ENCODE measurements at places on chromosomes 3 and 15.

GRCh38 chr3:66041116-66041515 is 2.4 kb upstream of the MAGI1 start:
- DNase-seq = no peak

DNA sequence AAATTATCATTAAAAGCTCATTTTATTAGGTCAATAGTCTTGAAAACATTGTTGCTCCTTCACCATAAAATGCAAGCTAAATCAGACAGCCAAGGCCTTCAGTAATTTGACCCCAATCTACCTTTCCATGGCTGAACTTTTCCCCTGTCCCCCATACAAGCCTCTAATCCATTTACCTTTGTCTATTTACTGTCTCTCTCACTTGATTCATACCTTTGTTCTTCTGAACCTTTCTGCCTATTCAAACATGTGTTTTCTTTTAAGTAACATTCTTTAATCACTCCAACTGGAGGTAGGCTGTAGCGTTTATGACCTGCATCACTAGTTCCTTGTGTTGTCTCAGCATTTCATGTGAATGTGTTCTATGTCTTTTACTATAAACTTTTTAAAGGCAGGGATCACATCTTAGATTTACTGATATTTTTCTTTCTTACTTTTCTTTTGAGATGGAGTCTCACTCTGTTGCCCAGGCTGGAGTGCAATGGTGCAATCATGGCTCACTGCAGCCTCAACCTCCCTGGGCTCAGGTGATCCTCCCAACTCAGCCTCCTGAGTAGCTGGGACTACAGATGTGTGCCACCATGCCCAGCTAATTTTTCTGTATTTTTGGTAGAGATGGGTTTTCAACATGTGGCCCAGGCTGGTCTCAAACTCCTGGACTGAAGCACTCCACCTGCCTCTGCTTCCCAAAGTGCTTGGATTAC is 5.2 kb upstream of the NANOGP8 start:
- no peak for DNase-seq

GRCh38 chr15:40092256-40092978 is 16.3 kb downstream of the BMF start:
- no peak for DNase-seq

- peak; percentile 46 for DNase-seq
Observed at GRCh38 chr3:105764378-105765307, 104.2 kb downstream of the CBLB start.

GRCh38 chr3:57696801-57697321 is 4.0 kb upstream of the DENND6A start:
- no peak for DNase-seq

DNA sequence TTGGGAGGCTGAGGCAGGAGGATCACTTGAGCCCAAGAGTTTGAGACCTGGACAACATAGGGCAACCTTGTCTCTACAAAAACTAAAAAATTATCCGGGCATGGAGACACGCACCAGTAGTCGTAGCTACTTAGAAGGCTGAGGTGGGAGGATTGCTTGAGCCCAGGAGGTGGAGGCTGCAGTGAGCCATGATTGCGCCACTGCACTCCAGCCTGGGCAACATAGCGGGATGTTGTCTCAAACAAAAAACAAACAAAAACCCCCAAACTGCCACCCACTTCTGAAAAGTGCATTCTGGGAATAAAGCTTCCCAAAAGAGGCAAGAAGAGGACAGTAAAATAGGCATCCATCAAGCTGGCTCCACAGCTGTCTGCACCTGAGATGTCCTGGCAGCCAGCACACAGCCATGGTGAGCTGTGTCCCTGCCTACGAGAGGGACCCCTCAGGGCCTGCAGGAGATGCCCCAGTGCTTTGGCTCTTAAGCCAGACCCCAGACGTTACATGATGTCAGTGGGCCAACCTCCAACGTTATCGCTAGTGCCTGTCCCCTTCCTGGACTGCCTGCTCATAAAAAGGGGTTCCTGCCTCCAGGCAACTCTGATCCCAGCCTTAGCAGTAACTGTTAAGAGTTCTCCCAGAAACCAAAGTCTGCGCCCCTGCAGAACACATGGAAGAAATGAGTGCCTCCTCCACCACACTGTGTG is 101.1 kb downstream of the LRIG1 start:
- no peak for DNase-seq

GRCh38 chr3:172208586-172209332 is 169.4 kb downstream of the FNDC3B start:
- DNase-seq = no peak

DNA sequence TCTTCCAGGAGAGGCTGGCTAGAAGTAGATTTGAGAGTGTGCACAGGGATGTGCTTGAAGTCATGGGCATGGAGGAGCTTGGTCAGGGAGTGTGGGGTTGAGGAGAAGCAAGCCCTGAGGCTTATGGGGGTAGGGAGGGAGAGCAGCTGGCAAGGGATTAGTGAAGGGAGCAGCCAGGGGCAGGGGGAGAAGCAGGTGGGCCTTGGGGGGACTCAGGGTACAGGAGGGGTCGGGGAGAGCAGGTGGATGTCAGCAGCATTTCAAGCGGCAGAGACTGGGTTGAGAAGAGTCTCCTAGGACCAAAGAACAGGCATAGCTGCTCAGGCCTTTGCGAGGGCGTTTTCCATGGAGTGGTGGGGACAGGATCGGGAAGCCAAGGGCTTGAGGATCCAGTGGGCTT is 3.4 kb upstream of the LMAN1L start:
- DNase-seq = no peak

DNA sequence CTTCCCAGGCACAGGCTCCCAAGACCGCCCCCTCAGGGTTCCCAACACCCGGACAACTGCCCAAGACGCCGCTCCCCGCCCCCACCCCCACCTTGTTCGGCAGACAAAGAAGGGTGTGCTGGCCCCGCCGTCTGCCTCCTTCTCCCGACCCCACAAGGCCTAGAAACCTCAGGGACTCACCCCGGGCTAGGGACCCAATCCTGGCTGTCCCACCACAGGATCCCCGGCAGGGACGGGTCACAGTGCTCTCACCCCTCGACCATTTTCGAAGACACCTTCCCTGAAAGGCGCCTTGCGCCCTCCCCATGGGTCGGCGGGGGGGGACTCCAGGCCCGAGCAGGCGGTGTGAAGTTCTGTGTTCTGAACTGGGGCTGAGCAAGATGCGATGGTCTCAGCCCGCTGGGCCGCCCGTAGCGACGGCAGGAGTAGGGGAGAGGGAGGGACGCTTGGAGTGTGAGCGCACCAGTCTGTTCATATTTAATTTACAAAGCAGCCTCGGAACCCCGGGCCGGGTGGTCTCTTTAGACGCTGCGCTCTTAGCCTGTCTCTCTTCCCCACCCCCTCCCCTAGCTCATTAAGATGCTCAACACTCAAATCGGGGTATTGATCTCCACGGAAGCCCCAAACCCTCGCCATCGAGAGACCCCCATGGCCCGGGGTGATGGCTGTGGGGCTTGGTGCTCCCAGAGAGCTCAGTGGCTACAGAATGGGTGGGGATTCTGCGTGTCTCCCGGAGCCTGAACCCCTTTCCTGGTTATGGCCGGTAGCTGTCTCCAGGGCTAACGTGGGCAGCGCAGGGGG is 1.4 kb upstream of the ISLR2 start:
- no peak for DNase-seq

GRCh38 chr3:177320765-177321247 is 123.5 kb upstream of the TBL1XR1 start:
- DNase-seq = no peak

- DNase-seq = no peak
Observed at GRCh38 chr15:98142572-98142971, 182.1 kb downstream of the ARRDC4 start.

- DNase-seq = no peak
Observed at GRCh38 chr15:41936155-41936554, 36.2 kb downstream of the EHD4 start.

DNA sequence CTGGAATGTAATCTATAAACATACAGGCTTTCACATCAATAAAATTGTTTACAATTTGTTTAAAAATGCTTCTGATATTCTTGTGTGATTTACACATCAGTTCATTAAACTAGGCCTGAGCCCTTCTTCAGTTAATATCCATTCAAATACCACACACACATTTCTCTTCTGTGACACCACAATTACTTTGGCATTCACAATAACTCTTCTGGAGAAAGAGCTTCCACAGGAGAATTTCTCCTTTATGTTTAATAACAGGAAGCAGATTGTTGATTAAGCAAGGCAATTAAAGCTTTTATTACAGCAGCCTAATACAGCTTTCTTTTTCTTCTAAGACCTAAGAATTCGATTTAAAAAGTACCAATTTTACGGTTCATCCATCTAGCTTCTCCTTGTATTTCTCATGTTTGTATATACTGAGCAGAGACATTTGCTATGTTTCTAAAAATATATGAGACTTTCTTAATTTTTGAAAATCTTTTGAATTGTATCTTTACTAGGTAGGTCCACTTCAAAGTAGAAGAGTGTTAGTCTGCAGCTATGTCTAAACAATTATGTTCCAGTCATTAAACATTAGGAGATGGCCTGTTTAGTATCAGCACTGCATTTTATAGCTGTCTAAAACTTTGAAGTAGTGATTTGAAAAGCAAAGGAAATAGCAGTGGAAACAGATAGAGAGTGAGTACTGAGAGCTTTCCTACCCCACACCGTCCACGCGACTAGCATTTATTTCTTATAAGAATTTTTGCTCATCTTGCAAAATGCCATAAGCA is 511.1 kb upstream of the UBE2E2 start:
- no peak for DNase-seq

GRCh38 chr3:100798012-100798411 is 88.7 kb downstream of the TFG start:
- DNase-seq = no peak

DNA sequence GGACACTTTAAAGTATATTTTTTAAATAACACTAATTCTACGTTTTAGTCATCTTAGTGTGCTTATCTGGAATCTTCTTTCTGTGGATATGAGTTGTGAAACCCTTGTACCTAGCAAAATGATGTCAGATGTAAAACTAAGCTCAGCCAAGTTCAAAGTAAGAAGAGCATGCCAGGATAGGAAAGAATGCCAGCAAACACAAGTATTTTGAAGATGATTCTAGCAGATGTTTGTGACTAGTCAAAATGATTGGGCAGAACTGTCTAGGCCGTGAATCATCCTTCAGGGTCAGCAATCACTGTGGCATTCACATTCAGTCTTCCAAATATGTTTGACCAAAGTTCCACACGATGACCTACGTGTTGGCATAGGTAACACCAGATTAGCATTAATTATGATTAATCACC is 5.4 kb upstream of the PLOD2 start:
- DNase-seq = no peak

All from CD4-positive, alpha-beta T cell treated with Interleukin-15 for 4 hours (primary cell).